ENCODE measurements at places on chromosomes 13 and 19.

DNA sequence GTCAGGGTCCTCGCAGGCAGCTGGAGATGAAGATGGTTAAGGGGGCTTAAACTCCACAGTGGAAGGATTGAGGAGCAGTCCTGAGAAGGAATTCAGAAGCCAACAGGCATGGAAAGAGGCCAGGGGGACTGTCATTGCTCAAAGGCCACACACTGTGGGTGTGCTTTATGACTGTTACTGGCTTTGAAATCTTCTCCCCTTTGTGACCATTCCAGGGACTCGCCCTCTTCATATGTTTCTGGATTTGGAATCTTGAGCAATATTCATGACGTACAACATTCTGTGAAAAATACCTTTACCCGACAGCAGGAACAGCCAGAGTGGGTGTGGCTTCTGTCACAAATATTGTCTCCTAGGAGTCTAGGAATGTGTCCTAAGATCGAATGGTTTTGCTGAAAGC is 16.6 kb downstream of the CEACAM7 start:
- DNase-seq: no peak

- DNase-seq: peak; percentile 80
Observed at GRCh38 chr19:1025960-1026782, at the start of gene CNN2. Gene CNN2, plus strand, starts transcription at chr19:1026608. Its CDS starts 54 bp downstream, at chr19:1026662.

- DNase-seq: no peak
Observed at GRCh38 chr19:41626278-41626677, 596 bp downstream of the CEACAM4 start.

DNA sequence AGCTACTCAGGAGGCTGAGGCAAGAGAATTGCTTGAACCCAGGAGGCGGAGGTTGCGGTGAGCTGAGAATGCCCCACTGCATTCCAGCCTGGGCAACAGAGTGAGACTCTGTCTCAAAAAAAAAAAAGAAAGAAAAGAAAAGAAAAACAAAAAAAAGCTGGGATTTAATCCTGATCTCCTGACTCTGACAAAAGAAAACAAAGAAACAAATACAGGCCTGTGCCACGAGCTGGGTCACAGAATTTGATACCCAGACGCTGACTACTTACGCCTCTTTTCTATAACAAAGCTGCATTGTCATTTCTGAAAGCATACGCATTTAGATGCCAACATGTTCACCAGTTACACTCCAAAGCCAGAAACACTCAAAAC is 18.2 kb upstream of the GTF2F2 start:
- DNase-seq: no peak

GRCh38 chr13:28316129-28316528 is 177.8 kb downstream of the PAN3 start:
- DNase-seq: no peak

DNA sequence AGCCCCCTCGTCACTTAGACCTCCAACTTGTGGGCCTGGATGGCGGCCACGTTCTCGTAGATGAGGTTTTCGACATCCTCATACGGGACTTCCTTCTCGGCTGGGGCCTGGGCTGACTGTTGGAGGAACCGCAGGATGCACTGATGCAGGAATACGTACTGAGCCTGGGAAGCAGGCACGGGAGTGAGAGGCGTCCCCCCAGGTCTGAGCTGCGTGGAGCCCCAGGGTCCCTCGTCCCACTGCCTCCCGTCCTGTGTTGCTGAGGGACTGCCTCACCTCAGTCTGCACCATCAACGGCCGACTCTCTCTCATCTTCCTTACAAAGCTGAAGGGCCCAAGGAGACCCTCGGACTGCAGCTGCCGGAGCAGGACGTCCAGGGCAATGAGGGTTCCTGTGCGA is 1.7 kb upstream of the SYT5 start:
- DNase-seq: no peak
